NCI-H446 treated with DMSO at 0.1 percent for 48 hours (cell line): ENCODE measurements at places on chromosomes 1 and 21.

DNA sequence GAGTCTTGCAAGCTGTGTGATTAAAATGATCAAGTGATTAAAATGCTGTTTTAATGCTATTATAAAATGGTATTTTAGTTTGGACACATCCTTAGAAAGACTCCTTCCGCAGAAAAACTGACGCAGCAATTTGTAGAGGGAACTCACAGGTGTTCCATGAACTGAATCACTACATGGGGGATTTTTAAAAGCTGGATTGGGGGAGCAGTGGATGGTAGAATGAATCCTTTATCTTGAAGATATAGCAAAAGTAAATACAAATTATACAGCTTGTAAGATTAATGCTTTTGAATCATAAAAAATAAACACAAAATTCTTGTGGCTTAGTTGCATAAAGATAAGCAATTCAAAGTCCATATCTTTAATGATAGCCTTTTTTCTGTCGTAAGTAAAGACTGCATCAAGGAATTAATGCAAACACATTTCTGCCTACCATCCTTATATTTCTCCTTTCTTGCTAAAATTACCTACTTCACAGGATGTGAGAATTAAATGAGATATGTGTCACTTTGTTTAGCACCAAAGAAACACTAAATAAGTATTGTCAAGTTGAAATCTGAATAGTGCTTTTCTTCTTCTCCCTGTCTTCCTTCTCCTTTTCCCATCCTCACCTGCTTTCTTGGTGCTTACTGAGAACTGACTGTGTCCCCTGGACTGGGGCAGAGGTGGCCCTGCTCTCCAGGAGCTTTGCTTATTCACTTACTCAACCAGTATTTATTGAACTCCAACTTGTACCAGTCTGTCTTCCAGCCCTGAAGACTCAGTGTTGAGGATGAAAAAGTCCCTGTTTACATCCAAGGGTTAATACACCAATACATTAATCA is 61.5 kb upstream of the F3 start:
- no peak for DNase-seq

DNA sequence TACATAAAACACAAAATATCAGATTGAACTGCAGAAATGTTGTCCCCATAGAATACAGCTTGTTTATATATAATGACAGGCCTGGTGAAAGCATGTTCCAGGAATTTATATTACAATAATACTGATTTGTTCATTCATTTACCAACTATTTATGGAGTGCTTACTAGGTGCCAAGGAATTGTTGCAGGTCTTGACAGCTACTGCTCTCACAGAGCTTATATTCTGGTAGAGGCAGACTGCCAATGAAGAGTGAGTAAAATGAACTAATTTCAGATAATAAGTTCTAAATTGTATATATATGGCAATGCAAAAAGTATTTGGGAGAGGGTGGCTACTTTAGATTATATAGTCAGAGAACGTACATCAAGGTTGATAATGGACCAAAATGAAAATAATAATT is 152.0 kb downstream of the COQ8A start:
- no peak for DNase-seq

GRCh38 chr1:182616130-182617013 is 12.2 kb upstream of the RGS16 start:
- peak; percentile 88 for DNase-seq

GRCh38 chr1:22275626-22276395 is 132.9 kb upstream of the WNT4 start:
- peak; percentile 11 for DNase-seq

- DNase-seq, result no peak
These were observed 10.6 kb downstream of the GFI1 start for GRCh38 chr1:92476071-92476631.
